ENCODE measurements at places on chromosomes 11 and 22.

DNA sequence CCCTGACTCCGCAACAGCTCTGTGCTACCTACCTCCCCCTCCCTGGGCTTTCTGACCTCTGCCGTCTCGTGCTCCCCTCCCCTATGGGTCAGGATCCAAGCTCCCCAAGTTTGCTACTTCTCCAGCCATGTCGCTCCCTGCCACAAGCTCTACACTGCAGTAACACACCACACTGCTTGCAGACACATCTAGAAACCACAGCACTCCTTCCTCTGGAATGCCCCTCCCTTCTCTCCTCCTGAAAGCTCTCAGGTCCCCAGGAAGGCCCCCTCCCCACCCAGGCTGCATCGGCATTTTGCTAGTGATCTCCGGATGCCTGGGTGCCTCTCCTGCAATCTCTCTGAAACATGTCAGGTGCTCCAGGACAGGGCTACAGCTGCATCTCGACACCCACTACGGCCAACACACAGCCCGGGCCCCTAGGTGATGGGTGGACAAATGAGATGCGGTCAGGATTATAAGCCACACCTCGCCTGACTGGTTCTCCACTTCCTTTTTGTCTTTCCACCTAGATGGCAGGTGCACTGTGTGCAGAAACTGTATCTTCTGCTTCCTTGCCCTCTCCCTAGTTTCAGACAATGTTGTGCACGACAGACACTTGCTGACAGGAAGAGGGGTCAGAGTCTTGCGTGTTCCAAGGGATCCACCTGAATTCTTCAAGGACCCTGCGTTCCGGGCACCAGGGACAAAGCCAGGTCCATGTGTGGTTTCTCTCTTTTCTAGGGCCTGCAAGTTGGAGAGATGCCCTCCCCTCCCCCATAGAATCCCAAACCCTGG is 22.9 kb downstream of the RPUSD4 start:
- DNase-seq: no peak

GRCh38 chr11:2826679-2827056 is 58.9 kb downstream of the CDKN1C start:
- DNase-seq: no peak

GRCh38 chr11:108891143-108891542 is 226.3 kb downstream of the DDX10 start:
- DNase-seq: no peak

- DNase-seq: no peak
Measured at GRCh38 chr22:23110190-23110921, 31.4 kb downstream of the RSPH14 start.

GRCh38 chr22:17214416-17215043 is 4.7 kb downstream of the ADA2 start:
- DNase-seq: no peak

DNA sequence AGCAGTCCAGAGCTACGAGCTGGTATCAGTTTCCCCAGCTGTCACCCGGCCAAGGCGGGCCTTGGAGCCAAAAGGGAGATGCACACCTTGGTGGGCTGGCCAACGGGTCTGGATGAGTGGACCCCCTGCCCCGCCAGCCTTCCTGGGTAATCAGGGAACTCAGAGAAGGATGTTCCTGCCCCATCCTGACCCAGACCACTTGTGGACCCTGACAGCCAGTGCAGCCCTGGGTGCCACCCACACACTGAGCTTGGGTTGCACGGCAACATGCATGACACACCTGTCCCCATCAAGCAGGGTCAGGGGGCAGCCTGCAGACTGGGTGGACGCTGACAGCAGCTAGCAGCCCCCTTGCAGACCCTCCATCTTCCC is 8.6 kb downstream of the SLC25A1 start:
- DNase-seq: no peak

DNA sequence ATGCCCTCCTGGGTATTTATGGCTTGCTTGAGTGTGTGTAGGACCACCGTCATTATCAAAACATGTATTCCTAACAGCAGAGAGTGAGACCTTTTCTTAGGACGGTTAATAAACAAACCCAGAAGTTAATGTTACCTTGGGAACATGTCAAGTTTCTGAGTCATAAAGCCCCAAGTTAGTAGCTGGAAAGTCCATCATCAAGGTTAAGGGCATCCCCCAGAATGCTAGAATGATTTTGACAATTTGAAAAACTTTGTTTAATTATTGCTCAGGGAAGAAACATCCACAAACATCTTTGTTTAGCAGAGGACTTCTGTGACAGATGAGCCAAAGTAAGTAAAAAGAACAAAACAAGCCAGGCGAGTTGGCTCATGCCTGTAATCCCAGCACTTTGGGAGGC is 20.0 kb downstream of the CAVIN3 start:
- no peak for DNase-seq

DNA sequence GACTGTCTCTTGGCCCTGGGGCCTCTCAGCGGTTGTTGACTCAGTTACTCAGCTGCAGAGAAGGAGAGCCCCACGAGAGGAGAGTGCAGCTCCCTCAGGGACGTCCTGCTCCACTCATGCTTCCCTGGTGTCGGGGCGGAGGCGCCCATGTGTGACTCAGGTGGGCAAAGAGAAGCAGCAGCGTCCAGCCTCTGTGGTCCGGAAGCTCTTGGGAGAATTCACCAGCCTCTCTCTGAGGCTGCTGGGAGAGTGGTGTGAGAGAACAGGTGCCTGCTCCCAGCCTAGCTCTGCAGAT is 25.7 kb downstream of the GLB1L2 start:
- DNase-seq: no peak

- no peak for DNase-seq
Measured at GRCh38 chr11:3939211-3939610, 83.7 kb downstream of the STIM1 start.

DNA sequence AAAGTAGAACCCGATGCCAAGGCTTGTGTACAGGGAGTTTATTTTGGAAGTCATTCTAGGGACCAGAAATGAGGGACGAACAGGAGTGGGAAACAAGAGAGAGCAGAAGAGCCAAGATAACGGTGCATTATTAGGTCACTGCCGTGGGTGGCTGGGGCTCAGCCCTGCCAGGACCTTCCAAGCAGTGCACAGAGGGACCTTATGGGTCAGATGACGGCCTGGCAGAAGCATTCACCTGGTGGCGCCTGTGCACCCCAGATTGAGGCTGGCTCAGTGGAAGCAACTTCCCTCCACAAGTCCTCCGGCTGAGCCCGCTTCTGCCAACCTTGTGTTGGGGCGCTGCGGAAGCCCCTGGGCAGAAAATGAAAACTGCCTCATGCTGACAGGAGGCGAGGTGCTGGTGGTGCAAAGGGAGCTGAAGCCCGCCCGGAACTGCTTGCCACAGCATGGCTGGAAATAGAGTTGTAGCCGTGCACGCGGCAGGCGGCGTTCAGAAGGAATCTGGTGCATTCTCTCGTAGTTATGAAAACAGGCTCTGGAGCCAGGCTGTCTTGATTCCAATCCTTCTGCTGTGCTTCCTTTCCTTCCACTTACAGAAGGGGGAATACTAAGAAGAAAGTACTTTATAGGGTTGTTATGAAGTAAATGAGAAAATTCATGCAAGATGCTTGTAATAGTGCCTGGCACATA is 22.2 kb upstream of the TP53I11 start:
- no peak for DNase-seq

GRCh38 chr11:127471662-127472061 is 471.1 kb upstream of the KIRREL3 start:
- DNase-seq: no peak

DNA sequence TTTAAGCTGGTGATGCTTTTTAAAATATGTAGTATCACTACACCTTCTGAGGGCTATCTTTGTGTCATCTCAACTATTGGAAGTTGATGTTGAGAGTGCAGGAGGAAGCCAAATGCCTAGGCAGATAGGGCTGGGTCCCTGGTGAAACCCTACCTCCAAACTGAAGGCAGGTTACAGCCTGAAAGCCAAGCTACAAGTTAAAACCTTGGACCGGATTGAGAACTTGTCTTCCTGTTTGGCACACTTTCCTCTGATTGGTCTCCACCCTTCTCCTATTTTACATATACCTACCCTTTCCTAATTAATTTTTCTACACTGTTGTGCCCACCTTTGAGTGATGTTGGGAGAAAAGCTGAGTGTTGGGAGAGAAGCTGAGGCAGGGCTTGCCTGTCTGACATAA is 287.8 kb upstream of the CNTN5 start:
- no peak for DNase-seq

- DNase-seq: no peak
Measured at GRCh38 chr11:130582981-130583380, 134.5 kb downstream of the ADAMTS15 start.

- DNase-seq: no peak
Measured at GRCh38 chr22:36163497-36163896, 2.9 kb upstream of the APOL3 start.

DNA sequence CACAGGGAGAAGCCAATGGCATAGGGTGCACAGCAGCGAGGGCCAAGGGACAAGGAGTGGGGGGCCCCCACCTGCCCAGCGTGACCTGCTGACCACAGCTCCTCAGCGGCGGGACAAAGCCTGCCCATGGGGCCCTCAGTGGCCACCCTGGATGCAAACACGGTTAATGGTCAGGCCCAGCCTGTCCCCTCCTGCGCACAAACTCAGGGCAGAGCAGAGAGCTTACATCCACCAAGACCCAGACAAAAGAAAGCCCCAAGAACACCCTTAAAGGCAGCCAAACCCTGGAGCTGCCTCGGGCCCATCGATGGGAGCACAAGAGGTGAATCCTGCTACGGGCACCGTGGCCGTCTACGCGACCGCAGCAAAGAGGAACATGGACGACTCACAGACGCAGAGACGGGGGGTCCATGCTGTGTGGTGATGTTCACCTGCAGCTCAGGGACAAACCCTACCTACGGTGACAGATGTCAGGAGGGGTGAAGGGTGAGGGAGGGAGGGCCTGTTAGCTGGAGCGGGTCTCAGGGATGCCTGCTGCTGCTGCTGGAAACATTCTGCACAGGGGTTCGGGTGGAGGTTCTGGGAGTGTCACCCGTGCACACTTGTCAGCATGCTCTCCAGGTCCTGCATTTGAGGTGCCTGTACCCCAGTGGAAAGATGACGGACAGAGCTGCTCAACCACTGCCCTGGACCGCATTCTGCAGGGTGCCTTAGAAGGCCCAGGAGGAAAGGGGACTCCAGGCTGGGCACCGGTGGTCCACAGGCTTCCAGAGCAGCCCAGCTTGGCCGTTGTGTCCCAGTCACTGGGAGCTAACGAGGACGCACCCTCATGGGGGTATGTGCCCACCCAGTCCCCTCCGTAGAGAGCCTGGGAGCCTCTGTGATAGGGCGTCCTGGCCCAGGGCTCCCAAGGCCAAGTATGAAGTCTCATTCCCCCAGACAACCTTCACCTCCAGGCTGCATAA is 11.6 kb downstream of the ASCL2 start:
- no peak for DNase-seq

- DNase-seq: no peak
Measured at GRCh38 chr11:279966-280705, 1.9 kb downstream of the NLRP6 start.

GRCh38 chr11:4551346-4551979 is 6.5 kb downstream of the OR52M1 start:
- no peak for DNase-seq

DNA sequence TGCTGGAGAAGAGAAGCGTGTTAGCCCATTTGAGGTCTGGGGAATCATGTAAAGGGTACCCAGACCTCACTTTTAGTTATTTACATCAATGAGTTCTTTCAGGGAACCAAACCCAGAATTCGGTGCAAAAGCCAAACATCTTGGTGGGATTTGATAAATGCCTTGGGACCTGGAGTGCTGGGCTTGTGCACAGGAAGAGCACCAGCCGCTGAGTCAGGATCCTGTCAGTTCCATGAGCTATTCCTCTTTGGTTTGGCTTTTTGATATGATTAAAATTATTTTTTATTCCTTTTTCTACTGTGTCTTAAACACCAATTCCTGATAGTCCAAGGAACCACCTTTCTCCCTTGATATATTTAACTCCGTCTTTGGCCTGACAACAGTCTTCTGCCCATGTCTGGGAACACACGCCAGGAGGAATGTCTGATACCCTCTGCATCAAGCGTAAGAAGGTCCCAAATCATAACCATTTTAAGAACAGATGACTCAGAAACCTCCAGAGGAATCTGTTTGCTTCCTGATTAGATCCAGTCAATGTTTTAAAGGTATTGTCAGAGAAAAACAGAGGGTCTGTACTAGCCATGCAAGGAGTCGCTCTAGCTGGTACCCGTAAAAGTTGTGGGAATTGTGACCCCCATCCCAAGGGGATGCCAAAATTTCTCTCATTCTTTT is 65.2 kb downstream of the ALX4 start:
- no peak for DNase-seq

DNA sequence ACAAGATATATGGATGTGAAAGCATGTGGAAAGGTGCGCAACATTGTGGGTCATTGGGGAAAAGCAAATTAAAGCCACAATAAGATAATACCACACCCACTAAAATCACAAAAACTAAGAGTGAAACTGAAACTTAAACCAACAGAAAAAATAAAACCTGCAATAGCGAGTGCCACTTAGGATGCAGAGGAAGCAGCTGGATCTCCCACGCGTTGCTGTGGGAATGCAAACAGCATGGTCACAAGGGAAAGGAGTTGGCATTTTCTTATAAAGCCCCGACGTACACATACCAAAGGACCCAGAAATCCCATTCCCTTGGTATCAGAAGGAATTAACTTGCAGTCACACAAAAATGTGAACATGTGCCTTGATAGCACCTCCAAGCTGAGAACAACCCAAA is 712.0 kb downstream of the TBC1D22A start:
- no peak for DNase-seq

GRCh38 chr11:134760299-134760698 is 348.3 kb upstream of the B3GAT1 start:
- DNase-seq: no peak

DNA sequence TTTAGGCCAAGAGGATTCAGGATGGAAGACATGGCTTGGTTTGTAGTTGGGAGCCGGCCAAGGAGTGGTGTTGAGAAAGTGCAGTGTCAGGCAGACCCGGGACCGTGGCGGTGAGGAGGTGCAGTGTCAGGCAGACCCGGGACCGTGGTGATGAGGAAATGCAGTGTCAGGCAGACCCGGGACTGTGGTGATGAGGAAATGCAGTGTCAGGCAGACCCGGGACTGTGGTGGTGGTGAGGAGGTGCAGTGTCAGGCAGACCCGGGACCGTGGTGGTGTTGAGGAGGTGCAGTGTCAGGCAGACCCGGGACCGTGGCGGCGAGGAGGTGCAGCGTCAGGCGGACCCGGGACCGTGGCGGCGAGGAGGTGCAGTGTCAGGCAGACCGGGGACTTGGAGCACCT is 59.7 kb downstream of the LRP5 start:
- DNase-seq: no peak

- no peak for DNase-seq
Measured at GRCh38 chr11:107665018-107665417, 46.8 kb downstream of the SLN start.

GRCh38 chr11:12626616-12627015 is 47.6 kb upstream of the TEAD1 start:
- DNase-seq: no peak

- no peak for DNase-seq
Measured at GRCh38 chr11:130208241-130209127, 48.9 kb downstream of the ST14 start.

GRCh38 chr11:30254307-30255298 is 23.8 kb downstream of the FSHB start:
- DNase-seq: no peak

- DNase-seq: peak; percentile 71
Measured at GRCh38 chr22:38398609-38399461, 56.2 kb downstream of the KCNJ4 start.

All from CMK (cell line).